Activated T-cell treated with anti-CD3 and anti-CD28 coated beads, Interleukin-2, amount 50 U/mL, for 72 hours (primary cell): ENCODE measurements at places on chromosomes 6 and 20.

GRCh38 chr6:34237316-34237721 lies 646 bp downstream of the HMGA1 start:
- DNase-seq: no peak

GRCh38 chr6:7311917-7312615 lies 933 bp downstream of the SSR1 start:
- DNase-seq: no peak

GRCh38 chr6:11747021-11747420 lies 31.6 kb downstream of the ADTRP start:
- no peak for DNase-seq

DNA sequence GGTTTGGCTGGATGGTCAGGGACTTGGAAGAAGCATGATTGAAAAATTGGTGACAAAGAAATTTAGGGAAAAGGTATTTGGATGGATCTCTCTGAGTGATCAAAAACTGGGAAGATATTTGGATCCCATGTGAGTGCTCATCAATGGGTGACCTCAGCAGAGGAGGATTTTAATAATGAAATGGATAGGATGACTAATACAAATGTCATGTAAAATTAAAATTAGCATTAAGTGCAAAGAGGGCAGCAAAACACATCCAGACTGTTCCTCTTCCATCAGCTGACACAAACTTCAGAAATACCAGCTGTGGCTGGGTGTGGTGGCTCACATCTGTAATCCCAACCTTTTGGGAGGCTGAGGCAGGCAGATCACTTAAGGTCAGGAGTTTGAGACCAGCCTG lies 151.7 kb downstream of the THBS2 start:
- no peak for DNase-seq

- no peak for DNase-seq
Observed at GRCh38 chr6:154868143-154868594, 126.9 kb upstream of the TIAM2 start.

DNA sequence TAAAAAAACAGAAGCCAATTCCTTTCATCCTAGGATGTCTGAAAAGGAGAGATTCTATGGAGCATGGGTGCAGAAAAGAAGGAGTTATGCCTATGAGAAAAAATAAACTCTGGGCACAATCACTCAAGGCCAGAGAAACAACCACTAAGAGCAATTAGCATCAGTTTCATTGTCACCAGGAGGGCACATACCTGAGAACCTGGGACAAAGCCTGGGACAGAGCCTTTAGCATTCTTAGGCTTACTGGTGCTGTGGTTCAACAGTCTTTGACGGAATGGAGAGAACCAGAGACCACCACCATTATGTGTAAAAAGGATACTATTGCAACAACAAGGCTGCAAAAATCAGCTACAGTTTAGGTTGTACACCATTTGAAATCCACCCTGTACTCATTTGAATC lies 29.4 kb upstream of the BCKDHB start:
- DNase-seq: no peak

DNA sequence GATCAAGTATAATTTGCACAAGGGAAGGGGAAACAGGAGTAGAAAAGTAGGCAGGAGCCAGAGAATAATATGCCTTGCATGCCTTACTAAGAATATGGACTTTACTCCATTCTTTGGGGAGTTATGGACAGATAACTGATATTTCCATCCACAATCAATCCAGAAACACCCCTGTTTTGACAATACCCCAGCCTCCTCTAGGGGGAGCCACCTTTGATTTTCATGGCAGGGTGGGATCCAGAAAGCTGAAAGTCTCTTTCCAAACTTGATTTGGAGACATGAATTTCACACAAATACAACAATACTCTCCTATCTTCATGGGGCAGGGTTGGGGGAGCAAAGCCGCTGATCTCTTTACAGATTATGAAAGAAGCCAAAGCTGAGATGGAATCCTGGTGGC lies 404.1 kb downstream of the FOXA2 start:
- DNase-seq: no peak

DNA sequence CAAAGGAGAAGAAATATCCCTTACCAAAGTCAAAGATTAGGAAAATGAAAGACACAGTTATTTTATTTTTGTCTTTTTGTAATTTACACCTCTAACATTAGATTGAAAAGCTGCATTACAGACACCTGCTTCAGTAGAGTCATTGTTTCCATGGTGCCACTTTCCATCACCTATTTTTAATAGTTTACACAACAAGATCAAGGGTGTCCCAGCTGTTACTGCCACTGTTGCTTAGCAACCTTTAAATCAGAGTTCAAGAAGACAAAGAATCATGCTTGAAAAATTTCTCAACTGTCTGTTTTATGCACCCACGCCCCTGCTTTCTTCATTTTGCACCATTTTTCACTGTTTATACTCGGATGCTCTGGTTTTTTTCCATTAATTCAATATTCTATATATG lies 668.2 kb upstream of the GJE1 start:
- DNase-seq: no peak

DNA sequence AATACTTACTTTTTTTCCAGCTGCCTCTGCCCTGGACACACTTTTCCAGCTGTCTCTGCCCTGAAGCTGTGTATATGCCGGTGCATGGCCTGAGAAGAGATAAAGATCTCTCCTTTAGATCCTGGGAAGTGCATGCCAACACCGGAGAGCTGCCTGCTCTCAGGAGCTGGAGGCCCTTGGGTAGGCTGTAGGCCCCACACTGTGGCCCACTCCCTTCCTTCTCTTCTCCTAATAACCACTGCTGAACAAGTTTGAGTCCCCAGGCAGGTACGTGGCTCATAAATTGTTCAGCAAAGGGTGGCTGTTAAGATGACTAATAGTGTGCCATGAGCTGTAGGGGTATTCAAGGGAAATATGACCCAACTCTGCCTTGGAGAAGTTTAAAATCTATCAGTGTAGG lies 102.5 kb downstream of the CD24 start:
- no peak for DNase-seq

- no peak for DNase-seq
Observed at GRCh38 chr6:156262014-156262413, 515.2 kb upstream of the ARID1B start.

- no peak for DNase-seq
Observed at GRCh38 chr20:33377366-33377765, 24.0 kb downstream of the CDK5RAP1 start.

DNA sequence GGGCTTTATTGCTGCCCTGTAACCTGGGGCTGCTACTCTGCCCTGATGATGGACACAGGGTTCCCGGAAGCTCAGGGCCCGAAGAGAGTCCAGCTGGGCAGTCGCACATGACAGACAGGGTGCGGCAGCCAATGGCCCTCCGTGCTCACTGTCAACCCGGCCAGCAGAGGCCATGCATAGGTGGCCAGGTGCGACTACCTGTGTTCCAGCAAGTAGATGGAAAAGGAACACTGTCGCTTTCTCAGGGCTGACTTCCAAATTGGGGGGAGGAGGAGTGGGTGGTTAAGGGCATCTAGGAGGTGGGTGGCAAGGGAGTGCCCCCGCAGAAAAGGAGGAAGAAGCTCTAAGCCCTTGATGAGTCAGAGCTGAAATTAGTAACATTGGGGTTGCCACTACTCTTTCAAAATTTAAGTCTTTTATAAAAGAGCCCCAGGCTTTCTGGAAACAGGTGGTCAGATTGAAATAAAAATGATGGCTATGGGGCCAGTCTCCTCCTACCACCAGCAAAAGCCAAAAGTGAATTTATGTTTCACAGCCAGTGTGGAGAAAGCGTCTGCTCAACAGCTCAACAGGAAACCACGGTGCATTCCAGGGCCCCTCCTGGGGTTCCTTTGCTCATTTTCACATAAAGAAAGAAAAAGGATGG lies 2.3 kb upstream of the RAMACL start:
- no peak for DNase-seq

DNA sequence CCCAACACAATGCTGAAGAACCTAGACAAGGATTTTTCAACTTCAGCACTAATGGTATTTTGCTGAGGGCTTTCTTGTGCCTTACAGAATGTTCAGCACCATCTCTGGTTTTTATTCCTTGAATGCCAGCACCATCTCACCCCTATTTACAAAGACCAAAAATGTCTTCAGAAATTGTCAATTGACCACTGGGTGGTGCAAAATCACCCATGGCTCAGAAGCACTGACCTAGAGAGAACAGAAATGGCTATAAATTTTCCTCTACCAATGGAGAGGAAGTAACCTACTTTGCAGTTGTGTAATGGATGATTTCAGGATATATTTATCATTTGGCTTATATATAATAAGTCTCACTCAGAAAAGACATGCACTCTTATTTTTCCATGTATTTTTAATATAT lies 431.0 kb upstream of the IRAK1BP1 start:
- no peak for DNase-seq

- DNase-seq: peak; percentile 8
Observed at GRCh38 chr6:21666853-21667681, 73.5 kb downstream of the SOX4 start.

DNA sequence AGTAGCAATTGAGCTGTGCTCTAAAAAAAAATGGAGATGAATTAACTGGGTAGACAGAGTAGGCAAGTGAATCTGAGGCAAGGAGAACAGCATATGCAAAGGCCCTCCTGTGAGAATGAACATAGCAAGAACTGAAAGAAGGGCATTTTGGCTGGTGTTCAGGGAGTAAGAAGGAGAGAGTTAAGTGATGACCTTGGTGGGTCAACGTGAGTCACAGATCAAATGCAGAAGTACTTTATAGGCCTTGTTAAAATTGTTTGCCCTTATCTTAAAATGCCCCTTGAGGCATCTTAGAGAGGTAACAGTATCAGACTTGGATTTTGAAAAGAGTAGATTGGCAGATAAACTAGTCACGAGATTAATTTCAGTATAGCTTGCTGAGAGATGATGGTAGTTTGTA lies 24.5 kb downstream of the NDUFAF5 start:
- no peak for DNase-seq

DNA sequence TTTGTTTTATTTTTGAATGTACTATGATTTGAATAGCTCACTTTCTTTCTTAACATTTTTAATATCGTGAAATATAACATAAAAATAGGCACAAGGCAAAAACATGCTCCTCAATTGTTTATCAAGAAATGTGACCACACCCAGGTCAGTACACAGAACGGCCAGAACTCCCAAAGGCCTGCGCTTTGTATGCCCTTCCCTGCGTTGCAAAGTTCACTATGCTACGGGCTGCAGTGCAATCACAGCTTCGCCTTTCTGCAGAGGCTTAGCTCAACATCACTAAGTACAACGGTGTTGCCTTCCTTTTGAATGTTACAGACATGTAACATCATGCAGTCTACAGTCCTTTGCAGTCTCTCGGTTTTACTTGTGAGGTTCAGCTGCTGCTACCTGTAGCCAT lies 333.4 kb downstream of the THBS2 start:
- DNase-seq: no peak

GRCh38 chr6:134964451-134965203 lies 14.7 kb upstream of the ALDH8A1 start:
- DNase-seq: no peak
